Endothelial cell of umbilical vein (primary cell): ENCODE measurements at places on chromosomes 6 and 20.

DNA sequence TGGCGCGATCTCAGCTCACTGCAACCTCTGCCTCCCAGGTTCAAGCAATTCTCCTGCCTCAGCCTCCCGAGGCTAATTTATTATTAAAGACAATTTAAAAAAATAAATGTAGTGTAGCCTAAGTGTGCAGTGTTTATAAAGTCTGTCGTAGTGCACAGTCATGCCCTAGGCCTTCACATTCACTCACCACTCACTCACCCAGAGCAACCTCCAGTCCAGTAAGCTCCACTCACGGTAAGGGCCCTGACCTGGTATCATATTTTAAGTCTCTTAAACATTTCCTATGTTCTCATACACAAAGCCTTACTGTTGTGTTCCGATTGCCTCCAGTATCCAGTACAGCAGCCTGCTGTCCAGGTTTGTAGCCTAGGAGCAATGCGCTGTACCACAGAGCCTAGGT is 168.2 kb upstream of the FOXQ1 start:
- DNase-seq: no peak

GRCh38 chr6:8527818-8528217 is 92.5 kb upstream of the SLC35B3 start:
- no peak for DNase-seq

DNA sequence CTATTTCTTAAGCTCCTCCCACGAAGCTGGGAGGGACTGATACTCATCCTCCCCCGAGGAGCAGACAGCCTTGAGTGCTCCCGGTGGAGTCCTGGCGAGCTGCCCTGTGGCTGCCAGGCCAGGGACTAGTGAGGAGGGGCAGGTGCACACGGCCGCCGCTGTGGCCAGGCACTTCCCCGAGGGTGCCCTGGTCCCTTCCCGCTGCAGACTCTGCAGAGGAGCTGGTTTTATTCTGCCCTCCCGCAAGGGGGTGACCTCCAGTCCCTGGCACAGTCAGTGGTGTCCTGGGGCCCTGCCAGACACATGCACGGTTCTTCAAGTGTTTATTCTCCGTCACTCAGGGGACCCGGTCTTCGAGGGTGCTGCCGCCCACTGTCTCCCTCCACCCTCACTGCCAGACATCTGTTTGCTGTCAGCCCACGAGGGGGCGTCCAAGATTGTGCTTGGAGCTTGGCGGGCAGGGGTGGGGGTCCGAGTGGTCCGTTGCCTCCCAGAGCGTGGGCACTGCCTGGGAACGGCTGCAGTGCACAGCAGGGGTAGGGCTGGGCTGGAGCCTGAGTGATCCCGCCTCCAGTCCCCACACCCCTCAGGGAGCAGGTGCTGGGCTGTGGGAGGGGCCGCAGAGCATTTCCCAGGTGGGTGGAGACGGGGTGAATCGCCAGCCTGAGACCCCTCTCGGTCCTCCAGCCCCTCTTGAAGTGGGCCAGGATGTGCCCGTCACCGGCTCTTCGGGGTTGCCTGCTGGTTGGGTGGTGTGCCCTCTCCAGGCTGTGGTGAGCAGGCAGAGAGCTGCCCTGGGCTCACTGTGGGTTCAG is 3.1 kb upstream of the CABLES2 start:
- DNase-seq: peak; percentile 28

- DNase-seq: no peak
These were observed 855.8 kb upstream of the CITED2 start for GRCh38 chr6:140230282-140230681.

DNA sequence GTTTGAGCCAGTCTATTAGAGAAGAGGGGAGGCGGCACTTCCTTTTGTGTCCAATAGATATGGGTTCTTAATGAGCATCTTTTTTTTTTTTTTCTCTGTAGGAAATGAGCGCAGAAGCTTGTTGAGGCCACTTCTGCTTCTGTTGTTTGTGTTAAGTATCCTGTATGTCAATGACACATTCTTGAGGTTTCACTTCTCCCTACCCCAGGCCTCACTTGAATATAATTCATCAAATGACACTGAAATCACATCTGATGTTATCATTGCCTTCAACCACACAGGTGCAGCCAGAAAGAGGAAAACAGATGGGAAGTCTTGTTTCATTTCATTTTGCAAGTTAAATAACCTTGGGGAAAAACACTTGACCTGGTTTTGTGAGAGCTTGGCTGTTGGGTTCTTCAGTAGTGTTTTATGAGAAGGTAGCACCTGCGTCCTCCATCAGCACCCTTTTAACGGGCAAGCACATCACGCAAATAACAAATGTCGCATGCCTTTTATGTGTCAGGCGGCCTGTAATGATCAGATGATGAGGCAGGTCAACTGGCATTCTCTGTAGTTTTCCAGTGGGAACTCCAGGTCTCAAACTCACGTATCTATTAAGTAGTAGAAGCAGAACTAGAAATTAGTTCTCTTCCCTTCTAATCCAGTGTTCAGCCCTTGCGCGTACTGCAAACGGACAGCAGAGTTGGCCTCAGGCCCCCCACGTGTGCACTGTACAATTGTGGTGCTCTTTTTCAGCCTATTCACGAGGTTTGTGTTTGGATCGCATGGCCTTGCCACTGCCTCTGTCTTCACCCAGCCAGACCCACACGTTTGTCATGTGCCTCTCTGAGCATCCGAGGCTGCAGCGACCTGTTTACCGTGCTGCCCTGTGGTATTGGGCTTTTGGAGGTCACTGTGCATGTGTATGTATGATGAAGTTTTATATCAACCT is 23.5 kb downstream of the PLEKHG1 start:
- no peak for DNase-seq

DNA sequence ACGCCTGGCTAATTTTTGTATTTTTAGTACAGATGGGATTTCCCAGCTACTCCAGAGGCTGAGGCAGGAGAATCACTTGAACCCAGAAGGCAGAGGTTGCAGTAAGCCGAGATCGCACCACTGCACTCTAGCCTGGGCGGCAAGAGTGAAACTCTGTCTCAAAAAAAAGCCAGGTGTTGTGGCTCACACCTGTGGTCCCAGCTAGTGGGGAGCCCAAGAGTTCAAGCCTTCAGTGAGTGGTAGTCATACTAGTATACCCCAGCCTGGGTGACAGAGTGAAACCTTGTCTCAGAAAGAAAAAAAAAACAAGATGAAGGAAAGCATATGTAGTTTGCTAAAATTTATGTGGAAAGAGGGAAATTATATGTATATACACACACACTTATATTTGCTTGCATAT is 20.0 kb upstream of the POU5F1 start:
- DNase-seq: no peak

- no peak for DNase-seq
These were observed 89.6 kb downstream of the FOXO3 start for GRCh38 chr6:108650325-108650724.

GRCh38 chr6:35370124-35370741 is 27.9 kb downstream of the PPARD start:
- peak; percentile 83 for DNase-seq

DNA sequence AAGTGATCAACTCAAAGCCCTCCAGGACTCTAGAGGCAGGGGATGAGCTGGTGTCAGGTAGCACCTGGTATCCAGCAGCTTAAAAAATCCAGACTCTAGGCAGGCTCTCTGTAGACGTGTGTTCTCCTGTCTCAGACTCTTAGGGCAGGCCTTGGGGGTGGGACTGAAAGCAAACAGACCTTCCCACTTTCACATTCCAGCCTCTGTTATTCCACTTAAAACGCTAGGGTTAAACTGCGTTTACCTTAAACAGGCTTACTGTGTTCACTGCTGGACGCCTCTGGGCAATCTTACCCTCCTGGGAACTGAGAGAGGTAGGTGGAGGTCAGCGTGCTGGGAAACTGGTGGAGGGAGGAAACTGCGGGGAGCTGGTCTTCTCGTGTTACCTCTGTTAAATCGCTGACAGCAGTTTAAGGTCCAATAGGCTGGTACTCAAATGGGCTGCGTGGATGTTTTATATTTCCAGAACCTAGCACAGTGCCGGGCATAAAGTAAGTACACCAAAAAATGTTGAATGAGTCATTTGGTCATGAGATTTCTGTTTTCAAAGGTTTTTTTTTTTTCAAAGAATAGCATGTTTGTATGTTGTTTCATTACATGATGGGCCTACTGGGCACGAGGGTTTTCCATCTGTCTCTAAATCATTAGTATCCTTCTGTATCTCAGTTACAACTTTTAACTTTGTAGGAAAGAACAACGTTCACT is at the start of gene GCNT2:
GCNT2 (plus strand) TSS at position 248 of the 705 bp plus-strand sequence. CDS start 7,561 bp downstream, outside the sequence.
- peak; percentile 66 for DNase-seq

DNA sequence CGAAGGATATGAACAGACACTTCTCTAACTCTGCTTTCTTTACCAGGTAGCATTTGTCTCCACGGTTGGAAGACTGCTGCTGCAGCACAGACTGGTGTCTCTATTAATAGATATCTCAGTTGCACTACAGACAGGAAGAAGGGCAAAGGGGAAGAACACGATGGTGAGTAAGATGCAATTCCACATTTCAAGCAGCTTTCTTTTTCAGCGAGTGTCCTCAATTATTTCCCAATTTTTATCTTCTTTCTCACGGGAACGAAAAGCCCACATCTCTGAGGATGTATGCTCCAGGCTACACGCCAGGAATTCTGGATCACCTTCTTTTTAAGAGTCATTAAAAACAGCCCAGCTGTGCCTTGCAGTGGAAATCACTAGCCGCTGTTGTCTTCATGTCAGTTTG is 311.6 kb upstream of the ECI2 start:
- DNase-seq: no peak

GRCh38 chr6:168825226-168826077 is 384.5 kb downstream of the SMOC2 start:
- no peak for DNase-seq

DNA sequence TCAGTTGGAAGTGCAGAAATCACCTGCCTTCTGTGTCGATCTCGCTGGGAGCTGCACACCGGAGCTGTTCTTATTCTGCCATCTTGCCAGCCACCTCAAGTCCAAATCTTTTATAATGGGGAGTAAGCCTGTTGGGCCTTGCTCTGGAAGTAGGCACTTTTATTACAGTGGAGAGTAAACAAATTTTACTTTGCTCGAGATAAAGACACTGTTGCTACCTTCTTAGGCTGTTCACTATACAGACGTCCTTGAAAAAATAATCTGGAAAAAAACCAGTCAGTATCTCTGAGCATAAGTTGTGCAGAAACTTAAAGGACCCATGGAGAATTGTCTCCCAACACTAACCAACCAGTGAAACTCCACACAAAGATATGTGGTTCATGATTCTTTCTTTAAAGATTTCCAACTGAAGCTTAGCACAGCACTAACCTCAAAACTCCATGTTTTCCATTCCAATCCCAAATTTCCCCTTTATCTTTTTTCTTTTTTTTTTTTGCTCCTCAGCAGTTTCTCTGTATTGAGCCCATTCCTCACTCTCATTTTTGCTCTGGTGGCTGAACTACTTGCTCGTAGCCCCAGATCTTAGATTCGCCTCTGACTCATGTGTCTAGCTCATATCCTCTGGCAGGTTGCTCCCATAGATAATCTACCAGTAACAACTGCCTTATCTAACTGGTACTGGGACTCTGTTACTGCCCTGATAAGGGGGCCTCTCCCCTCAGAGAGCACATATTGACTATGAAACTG is 34.3 kb upstream of the COL9A1 start:
- no peak for DNase-seq

- peak; percentile 64 for DNase-seq
These were observed 150.8 kb downstream of the ZMYND8 start for GRCh38 chr20:47205577-47206123.

GRCh38 chr6:29813066-29813465 is 14.6 kb upstream of the HLA-G start:
- DNase-seq: no peak

- DNase-seq: no peak
These were observed 476.9 kb downstream of the KHDRBS2 start for GRCh38 chr6:61809004-61809595.

DNA sequence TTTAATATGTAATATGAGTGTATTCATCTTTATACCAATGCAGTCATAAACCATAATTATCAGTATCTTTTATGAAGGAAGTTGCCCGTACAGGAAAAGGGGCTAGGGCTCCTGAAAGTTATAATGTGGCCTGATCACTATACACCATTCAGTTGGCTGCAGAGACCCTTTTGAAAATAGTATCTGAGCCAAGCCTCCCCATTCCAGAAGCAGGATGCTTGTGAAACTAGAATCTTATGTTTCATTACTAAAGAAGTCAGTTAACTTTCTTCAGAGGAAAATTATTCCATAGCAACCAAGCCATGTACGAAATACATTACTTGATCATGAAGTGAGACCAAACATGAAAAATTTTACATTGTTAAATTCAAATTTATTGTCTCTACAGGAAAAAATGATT is 251.5 kb upstream of the TCF21 start:
- no peak for DNase-seq

DNA sequence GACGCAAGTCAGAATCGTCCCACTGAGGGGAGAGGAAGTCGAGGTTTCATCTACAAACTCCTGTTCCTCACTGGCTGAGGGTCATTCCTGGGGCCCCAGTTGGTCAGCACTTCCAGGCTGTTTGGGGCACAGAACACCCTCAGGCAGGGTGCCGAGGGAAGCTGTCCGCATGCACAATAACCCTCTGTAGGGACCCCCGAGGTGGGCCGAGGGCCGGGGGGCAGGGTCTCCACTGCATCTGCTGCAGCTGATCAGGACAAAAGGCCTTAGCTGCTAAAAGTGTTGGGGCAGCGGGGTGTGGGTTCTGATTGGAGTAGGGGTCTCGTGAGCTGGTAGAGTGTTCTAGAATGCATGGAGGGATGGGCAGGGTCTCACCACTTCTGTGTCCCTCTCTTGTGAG is 125.1 kb downstream of the TOX2 start:
- DNase-seq: no peak

DNA sequence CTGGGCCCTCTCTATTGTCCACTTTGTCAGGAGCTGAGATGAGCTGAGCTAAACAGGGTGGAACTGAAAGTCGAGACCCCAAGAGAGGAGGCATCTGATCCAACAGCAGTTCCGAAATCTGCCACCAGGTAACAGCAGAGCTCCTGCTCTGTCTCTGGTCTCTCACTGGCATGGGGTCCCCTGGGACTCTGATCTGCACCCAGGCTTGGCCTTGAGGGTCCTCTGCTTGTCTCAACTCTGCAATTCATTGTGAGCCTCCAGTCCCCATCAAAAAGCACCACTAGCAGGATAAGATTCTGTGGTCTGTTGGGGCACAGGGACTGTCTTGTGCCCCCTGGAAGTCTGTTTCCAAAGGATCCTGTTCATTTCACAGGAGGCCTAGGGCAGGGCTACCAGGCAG is 62.5 kb upstream of the TOP1 start:
- no peak for DNase-seq

DNA sequence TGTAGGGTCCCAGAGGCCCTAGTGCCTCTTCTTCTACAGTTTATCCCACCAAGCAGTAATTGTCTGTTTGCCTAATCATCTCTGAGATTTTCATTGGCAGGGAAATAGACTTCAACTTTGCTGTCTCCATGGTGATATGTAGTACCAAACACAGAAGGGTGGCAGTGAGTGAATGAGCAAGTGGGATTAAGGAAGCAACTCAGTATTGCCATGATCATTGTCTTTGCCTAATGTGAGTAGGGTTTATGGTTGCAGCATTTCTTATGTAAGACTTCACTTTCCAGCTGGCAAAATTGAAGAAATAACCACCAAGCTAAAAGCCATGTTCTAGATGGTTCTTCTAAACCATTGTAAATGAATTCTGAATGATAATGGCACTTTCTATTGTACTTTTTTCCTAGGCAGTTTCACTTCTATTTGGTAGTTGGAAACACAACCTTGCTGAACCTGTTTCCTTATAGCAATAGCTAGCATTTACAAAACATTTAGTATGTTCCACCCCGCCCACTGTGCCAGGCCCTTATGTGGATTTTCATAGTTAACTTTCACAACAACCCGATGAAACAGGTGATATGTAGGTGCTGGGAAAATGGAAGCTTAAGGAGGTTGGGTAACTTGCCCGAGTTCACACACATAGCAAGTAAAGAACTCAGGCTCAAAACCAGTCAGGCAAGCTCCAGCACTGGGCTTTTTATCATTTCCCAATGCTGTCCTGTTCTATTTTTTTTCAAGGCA is 32.0 kb downstream of the ZC2HC1B start:
- no peak for DNase-seq

- no peak for DNase-seq
These were observed 120.9 kb downstream of the UNC5CL start for GRCh38 chr6:40918040-40918651.
